ENCODE measurements at places on chromosomes 6 and 20.

GRCh38 chr6:43766964-43767461 is 3.0 kb upstream of the VEGFA start:
- no peak for DNase-seq

DNA sequence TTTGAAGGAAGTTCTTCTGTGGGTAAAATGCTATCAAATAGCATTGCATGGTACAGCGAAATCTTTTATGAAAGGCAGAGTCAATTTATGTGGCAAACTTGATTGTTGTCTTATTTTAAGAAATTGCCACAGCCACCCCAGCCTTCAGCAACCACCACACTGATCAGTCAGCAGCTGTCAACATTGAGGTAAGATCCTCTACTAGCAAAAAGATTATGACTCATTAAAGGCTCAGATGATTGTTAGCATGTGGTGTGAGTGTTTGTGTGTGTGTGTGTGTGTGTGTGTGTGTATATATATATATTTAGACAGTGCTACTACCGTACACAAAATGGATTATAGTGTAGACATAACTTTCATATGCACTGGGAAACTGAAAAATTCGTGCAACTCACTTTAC is 27.8 kb downstream of the LRRN4 start:
- no peak for DNase-seq

DNA sequence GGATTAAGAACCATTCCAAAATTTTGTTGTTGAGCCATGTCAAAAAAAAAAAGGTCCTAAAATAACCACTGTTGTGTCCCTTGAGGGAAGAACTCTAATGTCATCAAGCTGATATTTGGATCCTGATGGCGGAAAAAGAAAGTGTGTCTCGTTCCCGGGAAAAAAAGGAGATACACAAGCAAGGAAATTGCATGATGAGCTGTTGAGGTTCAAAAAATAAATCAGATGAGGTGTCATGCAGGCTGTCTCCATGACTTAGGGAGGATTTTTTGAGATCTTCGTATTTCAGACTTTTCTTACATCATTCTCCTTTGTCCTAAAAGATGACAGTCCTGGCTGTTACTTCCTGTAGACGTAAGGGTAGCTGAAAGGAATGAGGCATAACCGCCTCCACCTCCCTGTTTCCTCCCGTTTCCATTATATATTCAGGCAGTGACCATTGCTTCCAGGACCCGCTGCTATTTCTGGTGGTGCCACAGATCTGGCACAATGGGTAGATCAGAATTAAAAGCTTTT is 117.3 kb upstream of the TNFAIP3 start:
- DNase-seq = no peak

- DNase-seq = no peak
These were observed 33.9 kb upstream of the TBC1D20 start for GRCh38 chr20:496126-496696.

DNA sequence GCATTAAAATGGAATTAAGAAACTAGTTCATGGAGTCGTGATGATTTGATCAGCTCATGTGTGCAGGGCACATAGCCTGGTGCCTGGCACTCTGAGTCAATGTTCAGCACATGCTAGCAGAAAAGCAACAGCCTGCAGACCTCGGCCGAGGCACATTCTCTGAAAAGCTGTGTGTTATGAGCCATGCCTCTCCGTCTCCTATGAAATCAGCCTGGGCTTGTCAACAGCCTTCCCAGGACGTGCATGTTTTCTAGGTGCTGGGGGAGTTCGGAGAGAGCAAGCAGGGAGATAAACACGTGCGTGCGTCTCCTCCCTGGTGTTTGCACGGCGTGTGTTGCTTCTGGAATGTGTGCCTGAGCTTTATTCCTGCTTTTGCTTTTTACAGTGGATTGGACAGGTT is 207.8 kb upstream of the KCNG1 start:
- DNase-seq = no peak

DNA sequence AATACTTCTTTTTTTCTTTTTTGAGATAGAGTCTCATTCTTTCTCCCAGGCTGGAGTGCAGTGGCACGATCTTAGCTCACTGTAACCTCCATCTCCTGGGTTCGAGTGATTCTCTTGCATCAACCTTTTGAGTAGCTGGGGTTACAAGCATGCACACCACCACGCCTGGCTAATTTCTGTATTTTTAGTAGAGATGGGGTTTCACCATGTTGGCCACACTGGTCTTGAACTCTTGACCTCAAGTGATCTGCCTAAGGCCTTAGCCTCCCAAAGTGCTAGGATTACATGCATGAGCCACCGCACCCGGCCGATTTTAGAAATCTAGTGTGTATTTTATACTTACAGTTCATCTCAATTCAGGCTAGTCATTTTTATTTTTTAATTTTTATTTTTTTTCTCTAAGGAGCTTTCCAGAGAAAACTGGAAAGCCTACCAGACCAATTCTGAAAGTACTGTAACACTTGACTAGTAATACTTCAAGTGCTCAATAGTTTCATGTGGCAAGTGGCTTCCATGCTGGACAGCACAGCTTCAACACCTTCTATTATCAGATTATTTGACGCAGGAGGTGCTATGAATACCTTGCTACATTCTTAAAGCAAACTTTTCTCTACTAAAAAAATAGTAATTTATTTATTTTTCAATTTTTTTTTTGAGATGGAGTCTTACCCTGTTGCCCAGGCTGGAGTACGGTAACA is 25.0 kb downstream of the POLR1C start:
- no peak for DNase-seq

- DNase-seq = no peak
These were observed 92.2 kb downstream of the CTNNBL1 start for GRCh38 chr20:37786043-37786442.

- DNase-seq = no peak
These were observed 27.4 kb downstream of the IBTK start for GRCh38 chr6:82220167-82220566.

GRCh38 chr20:7829776-7830175 is 110.5 kb downstream of the HAO1 start:
- no peak for DNase-seq

DNA sequence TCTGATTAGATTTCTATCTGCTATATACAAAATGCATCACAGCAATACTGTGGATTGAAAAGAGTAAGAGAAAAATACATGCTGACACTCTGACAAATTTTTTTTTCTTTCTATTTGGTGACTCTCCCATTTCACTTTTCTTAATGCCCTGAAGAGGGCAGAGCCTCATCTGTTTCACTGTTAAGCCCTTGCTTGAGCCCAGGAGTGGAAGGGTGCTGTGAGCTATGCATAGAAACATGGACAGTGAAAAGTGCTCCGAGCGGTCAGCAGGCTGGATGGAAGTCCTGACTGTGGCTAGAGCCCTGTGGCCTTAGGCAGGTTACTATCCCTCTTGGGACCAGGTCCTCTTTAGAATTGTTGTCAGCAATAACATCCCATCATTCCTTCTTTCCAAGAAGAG is 17.4 kb upstream of the CSE1L start:
- DNase-seq = no peak

- DNase-seq = no peak
These were observed 5.2 kb downstream of the NKAIN4 start for GRCh38 chr20:63248835-63249591.

GRCh38 chr6:137871291-137871690 is 4.2 kb downstream of the TNFAIP3 start:
- no peak for DNase-seq

DNA sequence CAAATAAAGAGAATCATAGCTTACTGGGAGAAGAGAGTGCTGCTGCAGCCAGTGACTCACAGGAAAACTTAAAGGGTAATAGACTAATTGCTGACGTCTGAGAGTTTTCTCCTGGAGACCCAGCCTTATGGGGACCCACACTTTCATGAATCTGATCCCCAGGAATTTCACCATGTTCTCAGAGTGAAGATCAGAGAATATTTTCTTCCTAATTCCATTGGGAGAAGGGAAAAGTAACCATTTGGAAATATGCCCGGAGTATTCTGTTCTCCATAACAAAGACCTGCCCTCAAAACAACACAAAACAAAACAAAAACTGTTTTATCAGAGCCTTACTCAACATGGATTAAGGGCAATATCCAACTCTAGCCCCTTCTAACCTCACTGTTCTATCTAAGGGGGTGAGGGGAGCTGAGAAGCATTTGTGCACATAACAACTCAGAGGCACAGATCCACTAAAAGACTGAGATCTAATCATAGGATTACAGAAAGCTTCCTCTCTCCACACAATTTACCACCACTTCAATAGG is 168.2 kb upstream of the SSTR4 start:
- no peak for DNase-seq

GRCh38 chr20:45985573-45985972 is 13.6 kb upstream of the ZNF335 start:
- no peak for DNase-seq

- no peak for DNase-seq
These were observed 49.0 kb downstream of the TMEM170B start for GRCh38 chr6:11586536-11586935.

DNA sequence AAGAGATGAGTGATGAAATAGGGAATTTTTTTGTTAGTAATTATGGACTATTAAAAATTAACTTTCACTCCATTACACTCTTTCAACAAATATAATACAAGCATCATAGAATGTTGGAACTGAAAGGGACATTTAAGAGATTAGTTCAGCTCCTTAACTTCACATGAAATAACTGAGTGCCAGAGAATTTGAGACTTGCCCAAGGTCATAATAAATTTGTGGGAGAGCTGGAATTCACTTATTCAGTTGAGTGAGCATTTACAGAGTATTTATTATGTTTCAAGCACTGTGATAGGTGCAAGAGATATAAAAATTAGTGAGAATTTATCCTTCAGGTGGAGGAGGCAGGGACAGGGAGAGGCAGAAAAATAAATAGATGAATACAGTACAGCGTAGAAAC is 154.6 kb downstream of the KCNQ5 start:
- no peak for DNase-seq

GRCh38 chr6:47163536-47163935 is 121.4 kb upstream of the ADGRF1 start:
- no peak for DNase-seq

GRCh38 chr6:143700684-143701348 is 23.1 kb downstream of the PHACTR2 start:
- DNase-seq = no peak

DNA sequence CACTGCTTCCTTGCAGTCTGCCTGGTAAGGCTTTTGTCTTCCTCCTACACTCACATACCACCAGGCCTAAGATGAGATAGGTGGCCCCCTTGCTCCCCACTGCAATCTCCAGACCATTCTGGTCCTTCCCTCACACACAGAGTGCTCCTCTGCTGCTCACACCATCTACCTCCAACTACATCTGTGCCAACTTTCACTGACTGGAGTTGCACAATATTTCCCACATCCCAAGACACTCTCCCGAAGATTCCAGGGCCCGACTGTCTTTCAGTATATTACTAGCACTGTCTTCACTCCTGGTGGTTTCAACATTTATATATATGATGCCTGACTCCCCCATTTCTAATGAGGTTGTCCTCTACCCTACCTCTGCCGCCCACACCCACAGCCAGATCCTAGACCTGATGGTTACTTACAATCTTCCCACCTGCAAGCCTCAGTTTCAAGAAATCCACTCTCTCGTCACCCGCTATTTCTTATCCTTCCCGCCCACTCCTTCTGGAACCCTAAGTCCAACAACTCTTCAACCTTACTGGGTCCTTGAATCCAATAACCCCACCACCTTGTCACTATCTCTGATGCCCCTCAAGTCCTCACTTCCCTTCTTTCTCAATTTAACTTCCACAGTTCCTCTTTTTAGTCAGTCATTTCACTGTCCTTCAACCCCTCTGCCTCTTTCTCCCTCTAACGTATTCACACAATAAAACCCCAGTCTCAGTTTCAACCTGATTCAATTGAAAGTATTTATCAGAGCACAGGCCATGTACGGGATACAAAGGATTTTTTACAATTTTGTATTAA is 21.6 kb downstream of the RALGAPA2 start:
- no peak for DNase-seq

GRCh38 chr6:97771372-97771771 is 488.4 kb upstream of the MMS22L start:
- DNase-seq = no peak

GRCh38 chr6:14593286-14593685 is 475.7 kb downstream of the CD83 start:
- DNase-seq = no peak

DNA sequence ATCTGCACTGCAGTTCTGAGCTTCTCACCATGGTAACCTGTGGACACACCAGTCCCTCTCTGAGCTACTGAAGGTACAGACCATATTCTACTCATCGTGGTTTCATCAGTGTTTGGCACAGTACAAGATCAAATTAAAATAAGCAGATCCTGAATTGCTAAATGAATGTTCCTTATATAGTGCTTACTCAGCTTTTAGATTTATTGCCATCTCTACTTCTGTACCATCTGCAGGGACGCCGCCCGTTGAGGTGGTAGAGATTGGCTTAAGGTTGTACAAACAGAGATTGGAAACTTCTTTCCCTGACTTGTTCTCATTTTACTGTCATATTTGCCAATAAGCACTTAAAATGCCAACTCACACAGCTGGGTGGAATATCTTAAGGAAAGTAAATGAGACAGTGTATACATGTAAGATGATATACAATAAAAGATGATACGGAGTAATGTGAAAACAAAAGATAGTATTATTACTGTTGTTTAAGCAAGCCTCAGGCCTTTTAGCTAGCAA is 223.4 kb upstream of the FOXQ1 start:
- DNase-seq = no peak

DNA sequence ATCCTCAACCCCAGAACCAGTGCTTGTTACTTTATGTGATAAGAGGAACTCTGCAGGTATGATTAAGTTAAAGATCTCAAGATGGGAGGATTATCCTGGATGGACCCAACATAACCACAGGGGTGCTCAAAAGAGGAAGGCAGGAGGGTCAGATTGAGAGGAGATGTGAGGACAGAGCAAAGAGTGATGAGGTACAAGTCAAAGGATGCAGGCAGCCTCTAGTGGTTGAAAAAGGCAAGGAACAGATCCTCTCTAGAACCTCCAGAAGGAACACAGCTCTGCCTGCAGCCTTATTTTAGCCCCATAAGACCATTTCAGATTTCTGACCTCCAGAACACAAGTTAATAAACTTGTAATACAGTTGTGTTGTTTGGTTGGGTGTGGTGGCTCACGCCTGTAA is 41.2 kb downstream of the PDSS2 start:
- no peak for DNase-seq

DNA sequence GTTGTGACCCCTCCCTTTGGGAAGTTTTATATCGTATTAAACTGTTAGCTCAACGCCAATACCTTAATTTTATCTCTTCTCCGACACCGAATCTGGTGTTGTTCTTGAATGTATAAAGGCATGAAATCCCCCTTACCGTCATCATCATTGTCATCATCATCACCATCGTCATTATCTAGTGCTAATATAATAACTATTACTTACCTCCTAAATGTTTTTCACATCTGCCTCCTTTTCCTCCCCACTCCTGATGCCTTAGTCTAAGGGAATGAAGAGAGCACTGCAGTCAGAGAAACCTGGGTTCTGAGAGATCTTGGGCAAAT is 677 bp upstream of the ZBTB24 start:
- DNase-seq = no peak

DNA sequence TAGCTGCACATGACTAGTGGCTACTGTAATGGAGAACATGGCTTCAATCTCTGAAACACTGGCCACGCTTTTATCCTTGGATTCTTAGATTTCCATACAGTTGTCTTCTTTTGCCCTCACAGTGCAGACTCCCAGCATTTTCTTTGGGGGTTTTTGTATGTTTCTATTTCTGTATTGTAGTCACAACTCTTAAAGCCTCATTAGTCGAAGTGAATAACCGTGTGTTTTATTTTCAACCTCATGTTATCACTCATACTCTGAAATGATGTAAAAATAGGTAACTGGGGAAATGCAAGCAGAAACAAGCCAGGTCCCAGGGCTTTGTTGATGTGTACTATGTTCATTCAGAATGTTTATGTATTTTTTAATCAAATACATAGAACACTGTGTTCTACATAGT is 162.9 kb downstream of the JARID2 start:
- DNase-seq = no peak

- no peak for DNase-seq
These were observed 23.9 kb downstream of the FAM50B start for GRCh38 chr6:3873051-3873450.
